CD4-positive, alpha-beta T cell treated with Interleukin-1 beta for 1 hour (primary cell): ENCODE measurements at places on chromosomes 3 and 15.
A peak's percentile ranks its signal among the peaks of the same experiment; 100 is the strongest.

- DNase-seq = no peak
Observed at GRCh38 chr15:45355860-45356259, 22.5 kb downstream of the GATM start.

DNA sequence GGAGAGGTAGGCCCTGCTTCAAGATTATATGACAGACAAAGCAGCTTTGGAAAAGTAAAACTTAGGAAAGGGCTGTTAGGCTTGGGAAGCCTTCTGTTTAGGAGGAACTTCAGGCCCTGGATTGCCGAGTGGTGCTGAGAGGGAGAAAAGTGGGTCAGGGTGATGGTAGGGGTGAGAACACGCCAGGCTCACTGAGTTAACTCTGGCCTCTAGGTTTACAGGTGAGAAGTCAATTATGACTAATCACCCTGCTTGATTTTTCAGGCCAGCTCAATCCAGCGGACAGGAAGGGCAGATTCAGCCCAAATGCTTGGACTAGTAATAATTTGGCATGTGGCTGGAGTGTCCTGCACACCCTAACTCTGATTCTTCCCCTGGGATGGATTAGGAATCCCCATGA is 365.1 kb upstream of the LMCD1 start:
- DNase-seq = no peak

DNA sequence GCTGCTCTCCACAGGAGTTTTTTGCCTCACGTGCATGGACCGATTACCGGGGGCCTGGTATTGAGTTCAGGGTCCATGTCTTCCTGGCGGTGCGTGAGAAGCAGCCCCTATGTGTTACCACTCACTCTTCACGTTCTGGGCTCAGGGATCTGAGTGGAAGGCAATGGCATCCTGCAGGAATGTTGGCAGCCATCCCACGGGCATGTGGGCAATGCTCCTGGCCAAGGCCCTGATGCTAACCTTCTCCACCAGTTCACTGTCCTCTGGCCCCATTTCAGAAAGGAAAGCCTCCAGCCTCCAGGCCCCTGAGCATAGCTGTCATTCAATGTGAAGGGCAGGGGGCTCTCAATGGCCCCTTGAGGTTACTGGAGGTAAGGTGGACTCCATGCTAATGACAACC is 43.0 kb upstream of the KY start:
- no peak for DNase-seq

DNA sequence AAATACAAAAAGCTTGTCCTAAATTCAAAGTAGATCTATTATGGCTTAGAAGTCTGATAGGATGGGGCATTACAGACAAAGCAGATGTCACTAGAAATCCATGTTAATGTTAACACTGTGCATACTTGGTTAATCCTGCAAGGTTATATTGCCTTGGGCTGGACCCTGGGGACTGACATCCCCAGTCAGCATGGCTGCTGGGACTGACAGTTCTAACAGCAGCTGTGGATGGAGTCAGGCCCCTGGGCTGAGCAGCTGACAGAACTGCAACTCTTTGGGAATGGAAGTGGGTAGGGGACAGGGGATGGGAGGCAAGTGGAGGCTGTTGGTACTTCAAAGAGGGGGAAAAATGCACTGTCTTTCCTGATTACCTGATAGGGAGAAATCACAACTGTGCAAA is 7.5 kb downstream of the P2RY1 start:
- DNase-seq = no peak

GRCh38 chr3:183560607-183561006 is 5.1 kb upstream of the KLHL6 start:
- DNase-seq = peak; percentile 28

- no peak for DNase-seq
Observed at GRCh38 chr3:86990734-86991481, at the start of gene VGLL3. VGLL3 (minus strand) TSS chr3:86991149; CDS start chr3:86990743, 406 bp downstream.

- DNase-seq = no peak
Observed at GRCh38 chr3:50078622-50079021, 10.1 kb upstream of the RBM5 start.

GRCh38 chr15:27458345-27459084 is 487.5 kb downstream of the GABRG3 start:
- no peak for DNase-seq

DNA sequence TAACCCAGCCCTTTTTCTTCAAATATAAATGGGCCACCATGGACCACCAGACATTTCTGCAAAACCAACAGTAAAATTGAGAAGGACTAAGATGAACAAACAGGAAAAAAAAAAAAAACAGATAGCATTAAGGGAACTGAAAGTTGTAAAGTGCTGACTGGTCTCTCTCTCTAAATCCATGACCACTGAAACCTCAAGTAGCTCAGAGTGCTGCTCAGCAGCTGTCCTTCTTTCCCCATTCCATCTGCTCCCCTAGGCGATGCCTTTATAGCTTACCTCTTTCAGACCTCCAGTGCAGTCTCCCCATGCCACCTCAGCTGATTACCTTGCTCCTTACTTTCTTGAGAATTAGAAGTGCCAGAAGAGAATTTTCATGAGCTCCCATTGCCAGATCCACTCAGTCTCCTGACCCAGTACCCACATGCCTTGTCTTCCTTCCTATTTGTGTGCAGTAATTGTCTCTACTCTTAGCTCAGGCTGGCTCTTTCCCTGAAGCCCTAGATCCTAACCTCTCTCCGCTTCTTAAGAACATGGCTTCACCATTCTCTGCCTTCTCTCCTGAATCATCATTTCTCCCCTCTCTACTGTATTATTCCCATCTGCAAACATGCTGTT is 23.9 kb upstream of the XIRP1 start:
- no peak for DNase-seq
